Activated T-helper 1 cell treated with anti-CD3 and anti-CD28 coated beads, Interleukin-12 subunit alpha, Interleukin-12 subunit beta, Interleukin-2, Interleukin-4 antibody, amounts not matched to agents 30 ng/mL and 10 ng/mL and 1 ng/mL, durations not matched to agents 14 hours and 24 hours and 36 hours (primary cell): ENCODE measurements at places on chromosomes 1 and 21. TPM values are rescaled to one million over a fixed set of nuclear protein-coding genes. Genes with fewer than 3 reads are reported as not detected.

- no peak for DNase-seq
Observed at GRCh38 chr1:112828716-112829115, 113.6 kb upstream of the PPM1J start.

DNA sequence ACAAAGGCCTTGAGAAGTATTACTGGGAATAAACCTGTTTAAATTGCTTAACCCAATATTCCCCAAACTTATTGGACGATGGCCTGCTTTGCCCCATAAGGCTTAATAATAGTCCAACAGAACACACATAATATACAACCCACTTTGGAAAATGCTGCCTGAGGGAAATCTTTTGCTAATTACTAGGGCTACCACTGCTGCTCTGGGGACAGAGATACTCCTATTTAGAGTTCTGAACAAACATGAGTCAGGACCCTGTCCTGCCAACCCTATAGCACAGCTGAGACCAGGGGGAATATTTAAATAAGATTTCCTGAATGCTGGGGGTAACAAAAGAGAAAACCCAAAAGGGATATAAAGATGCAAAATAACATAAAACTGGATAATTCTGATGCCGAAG is 139.1 kb downstream of the BRINP2 start:
- no peak for DNase-seq

Gene TEDDM1
- total RNA-seq = not detected in 2 replicates

DNA sequence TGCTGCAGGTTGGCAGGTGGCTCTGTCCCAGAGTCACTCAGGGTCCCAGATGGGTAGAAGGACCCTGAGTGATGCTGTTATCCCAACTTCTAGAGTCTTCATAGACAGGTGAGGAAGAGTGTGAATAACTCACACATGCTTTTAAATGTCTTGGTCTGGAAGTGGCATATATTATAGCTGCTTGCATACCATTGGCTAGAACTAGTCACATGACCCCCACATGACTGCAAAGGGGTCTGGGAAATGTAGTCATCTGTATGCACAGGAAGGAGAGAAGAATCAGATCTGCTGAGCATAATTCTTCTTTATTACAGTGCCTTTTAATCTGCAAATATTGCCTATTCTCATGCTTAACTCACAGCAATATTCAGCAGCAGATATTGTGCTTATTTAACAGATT is 28.2 kb upstream of the KLHDC7A start:
- DNase-seq = no peak

Gene LAMC1
- total RNA-seq = 0.44 and 0.49 TPM in 2 replicates

Gene BRDT
- total RNA-seq = not detected in 2 replicates

DNA sequence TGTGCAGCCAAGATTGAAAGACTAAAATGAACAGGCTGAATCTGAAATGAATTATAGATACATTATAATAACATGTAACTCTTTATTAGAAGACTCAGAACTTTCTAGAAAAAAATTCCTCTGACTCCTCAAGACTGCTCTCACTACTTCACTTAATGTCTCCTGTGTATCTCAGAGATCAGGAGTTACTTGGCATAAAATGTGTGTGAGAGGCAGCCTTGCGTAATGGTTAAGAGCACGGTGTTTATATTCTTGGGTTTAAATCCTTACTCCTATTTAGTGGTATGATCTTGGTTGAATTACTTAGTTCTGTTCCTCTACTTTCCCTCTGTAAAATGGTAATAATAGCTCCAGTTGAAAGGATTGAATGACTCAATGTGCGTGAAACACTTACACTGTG is 634.9 kb downstream of the LTN1 start:
- no peak for DNase-seq

GRCh38 chr1:73106931-73107330 is 824.6 kb upstream of the NEGR1 start:
- DNase-seq = no peak

- peak; percentile 67 for DNase-seq
Observed at GRCh38 chr1:156445789-156446263, 54.7 kb downstream of the MEF2D start.

DNA sequence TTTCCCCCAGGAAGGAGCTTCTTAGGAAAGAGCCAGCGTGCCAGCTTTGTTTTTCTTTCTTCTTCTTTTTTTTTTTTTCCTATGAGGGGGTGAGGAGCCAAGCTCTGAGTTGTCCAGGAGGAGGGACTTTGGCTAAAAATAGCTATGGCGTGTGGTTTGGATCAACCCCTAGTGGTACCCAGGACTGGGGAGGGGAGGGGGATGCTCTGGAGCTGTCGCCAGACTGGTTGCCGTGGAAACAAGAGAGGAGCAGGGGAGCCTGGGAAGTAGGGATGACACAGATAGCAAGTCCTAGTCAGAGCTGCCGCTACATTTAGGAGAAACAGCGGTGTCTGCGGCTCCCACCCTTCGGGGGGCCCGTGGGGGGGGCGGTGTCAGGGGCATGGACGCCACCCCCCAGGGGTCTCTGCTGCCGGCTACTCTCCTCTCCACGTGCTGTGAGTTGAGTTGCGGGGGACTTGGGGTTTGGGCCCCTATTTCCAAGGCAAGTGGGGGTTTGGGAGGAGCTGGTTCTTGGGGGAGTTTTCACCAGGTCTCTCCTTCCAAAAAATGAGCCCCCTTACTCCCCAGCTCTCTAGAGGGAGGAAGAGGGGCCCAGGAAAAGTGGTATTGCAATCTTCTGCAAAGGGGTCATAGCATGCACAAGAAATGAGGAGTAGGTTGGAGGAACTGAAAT is at the start of gene KCNJ9:
TSS of gene KCNJ9 (plus strand) at position 278 of the 676 bp plus-strand sequence. CDS start 2,493 bp downstream, outside the sequence.
- DNase-seq = no peak

Gene A3GALT2
- total RNA-seq = not detected in 2 replicates

GRCh38 chr1:7334475-7335035 is 436.5 kb upstream of the VAMP3 start:
- DNase-seq = no peak

GRCh38 chr1:41665962-41666917 is 181.8 kb upstream of the EDN2 start:
- no peak for DNase-seq

DNA sequence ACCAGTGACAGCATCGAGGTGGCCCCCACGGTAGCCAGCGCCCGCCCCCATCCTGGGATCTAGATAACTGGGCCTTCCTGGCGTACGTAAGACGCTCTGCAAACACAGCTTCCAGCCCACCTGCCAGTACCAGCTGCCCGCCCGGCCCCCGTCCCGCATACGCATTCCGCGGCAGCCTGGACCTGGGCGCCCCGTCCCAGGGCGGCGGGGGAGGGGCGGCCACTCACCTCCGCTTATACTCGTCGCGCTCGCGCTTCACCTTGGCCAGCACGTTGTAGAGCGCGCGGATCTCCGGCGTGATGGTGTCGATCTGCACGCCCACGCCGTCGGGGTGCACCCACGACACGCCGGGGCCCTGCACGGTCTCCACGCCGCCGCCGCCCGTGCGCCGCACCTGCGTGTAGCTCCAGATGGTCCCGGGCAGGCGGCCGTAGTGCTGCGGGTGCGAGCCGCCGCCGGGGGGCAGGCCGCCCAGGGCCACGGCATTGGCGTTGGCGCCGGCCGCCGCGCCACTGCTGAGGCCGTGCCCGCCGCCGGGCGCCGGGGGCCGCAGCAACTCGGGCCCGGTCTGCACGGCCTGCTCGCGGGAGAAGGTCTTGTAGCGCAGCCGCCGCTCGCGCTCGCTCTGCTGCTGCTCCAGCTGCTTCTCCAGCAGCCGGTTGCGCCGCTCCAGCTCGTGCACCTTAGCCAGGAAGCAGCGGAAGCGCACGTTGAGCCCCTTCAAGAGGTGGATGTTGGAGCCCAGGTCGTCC is 859 bp downstream of the IFFO2 start:
- DNase-seq = peak; percentile 44

- no peak for DNase-seq
Observed at GRCh38 chr1:74368335-74368734, 133.1 kb downstream of the TNNI3K start.

GRCh38 chr21:32411350-32412161 is 950 bp upstream of the EVA1C start:
- DNase-seq = peak; percentile 46

DNA sequence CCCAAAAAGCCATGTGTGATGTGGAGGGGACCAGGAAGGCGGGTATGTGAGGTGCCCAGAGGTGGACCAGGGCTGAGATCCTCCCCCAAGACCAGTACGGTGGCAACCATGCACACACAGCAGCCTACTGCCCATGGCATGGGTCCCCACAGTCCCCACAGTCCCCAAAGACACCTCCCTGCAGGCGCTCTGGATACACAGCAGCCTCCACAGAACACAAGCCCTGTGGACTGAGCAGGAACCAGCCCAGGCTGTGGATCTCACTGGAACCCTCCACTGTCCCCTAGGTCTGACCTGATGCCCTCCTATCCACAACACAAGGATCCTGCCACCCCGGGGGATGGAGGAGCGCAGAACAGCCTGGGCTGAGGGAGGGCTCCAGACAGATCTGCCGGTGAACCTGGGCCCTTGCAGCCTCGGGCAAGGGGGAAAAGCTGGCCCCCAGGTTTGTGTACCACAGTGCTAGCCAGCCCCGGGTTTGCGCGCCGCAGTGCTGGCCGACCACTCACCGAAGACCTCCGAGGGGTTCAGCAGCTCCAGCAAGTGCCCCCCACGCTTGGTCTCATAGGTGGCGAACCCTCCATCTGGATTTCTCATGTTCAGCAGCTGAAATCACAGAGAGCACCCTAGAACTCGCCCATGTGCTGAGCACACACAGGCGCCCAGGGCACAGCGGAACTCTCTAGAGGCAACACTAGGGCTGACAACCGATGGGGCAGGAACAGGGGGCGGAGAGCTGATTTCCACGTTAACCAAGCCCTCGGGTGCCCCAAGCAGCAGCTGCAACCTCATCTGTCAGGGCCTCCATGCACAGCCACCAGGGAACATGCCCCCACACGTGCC is 22.1 kb upstream of the SPATC1L start:
- no peak for DNase-seq

DNA sequence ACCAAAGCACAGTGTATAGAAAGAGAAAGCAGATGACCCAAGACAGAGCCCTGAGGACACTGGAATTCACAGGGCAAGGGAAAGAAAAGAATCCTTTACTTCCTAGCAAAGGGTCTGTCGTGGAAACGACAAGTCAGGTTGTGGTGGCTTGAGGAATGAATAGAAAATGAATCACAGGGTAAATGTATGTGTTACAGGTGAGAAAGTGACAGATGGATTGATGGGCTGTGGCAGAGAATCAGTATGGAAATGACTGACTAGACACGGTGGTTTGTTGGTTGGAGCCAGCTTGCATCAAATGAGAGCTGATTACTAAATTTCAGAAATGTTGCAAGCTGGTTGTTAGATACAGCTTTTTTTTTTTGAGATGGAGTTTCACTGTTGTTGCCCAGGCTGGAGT is 46.9 kb downstream of the PTP4A2 start:
- peak; percentile 34 for DNase-seq

Gene FCER1G
- 0.93 and 1.5 TPM in 2 replicates for total RNA-seq

DNA sequence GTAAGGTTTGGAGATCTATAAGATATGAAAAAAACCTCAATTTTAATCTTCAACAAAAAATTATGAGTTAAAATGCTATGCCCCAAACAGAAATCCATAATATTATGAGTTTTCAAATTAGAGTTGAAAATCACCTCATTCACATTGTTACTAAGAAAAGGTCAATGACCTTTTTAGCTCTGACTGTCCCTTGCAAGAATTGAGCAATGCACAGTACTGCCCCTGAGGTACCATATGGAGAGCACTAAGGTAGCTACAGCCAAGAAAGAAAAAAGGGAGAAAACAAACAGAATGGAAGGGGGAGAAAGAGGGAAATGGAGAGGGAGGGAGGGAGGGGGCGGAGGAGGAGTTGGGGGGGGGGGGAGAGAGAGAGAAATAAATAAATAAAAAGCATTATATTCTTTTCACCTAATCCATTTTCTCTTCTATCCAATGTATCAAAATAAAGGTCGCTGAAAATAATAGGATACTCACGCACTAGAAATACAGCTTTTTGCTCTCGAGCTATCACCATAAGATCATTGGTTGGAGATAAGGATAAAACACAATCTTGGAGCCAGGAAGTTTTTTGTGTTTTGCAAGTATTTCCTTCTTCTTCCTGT is 58.8 kb downstream of the RAB3GAP2 start:
- DNase-seq = no peak

Gene MSH4
- 0.39 and 0.54 TPM in 2 replicates for total RNA-seq

Gene ETNK2
- total RNA-seq = 0.16 TPM in 1 of 2 replicates, not detected in the other

DNA sequence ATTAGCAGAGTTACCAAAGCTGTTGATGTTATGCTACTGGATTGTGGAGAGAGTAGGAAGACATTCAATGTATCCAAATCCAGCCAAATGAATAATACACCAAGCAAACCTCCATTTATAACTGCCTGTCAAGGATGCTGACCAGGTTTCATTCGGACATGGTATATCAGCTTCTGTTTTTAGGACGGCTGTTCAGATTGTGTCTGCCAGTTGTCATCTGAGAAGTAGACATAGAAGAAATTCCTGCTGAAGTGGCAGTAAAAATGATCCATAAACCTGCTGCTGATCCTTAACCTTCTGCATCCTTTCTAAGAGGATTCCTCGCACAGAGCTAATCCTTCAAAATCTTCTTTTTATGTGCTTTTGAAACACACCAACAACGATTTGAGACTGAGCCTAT is 663.6 kb upstream of the PLXNA2 start:
- no peak for DNase-seq

DNA sequence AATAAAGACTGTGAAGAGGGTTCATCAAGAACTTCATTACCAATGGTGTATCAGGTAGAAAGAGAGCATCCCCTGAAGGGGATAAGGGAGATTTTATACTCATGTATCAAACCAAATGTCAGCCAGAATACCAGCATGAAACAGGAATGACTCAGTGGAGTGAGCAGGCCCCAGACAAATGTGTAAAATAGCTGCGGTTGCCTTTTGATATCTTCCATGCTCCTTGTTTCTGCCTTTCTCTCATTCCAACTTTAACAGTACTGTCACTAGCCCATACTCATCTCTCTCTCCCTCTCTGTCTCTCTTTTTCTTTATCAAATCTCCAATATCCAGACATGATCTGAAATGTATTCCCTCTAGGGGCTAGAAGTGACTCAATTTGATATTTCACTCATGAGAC is 47.8 kb downstream of the GPR88 start:
- DNase-seq = no peak

GRCh38 chr1:210362526-210362925 is 33.8 kb downstream of the HHAT start:
- no peak for DNase-seq
